Naive thymus-derived CD8-positive, alpha-beta T cell (primary cell): ENCODE measurements at places on chromosomes 3 and 15. TPM values are rescaled to one million over a fixed set of nuclear protein-coding genes. Genes with fewer than 3 reads are reported as not detected.

GRAMD2A gene
- polyA plus RNA-seq = not detected

ZNF860 gene
- polyA plus RNA-seq = not detected

CADM2 gene
- polyA plus RNA-seq = not detected

SEMA3F gene
- polyA plus RNA-seq = not detected

GOLGA6C gene
- polyA plus RNA-seq = not detected

GHSR gene
- not detected for polyA plus RNA-seq

PSTPIP1 gene
- 34.0 TPM for polyA plus RNA-seq

GNAT1 gene
- not detected for polyA plus RNA-seq

GABRA5 gene
- not detected for polyA plus RNA-seq

WDR93 gene
- polyA plus RNA-seq = not detected
